ENCODE measurements at places on chromosomes 11 and 22.

DNA sequence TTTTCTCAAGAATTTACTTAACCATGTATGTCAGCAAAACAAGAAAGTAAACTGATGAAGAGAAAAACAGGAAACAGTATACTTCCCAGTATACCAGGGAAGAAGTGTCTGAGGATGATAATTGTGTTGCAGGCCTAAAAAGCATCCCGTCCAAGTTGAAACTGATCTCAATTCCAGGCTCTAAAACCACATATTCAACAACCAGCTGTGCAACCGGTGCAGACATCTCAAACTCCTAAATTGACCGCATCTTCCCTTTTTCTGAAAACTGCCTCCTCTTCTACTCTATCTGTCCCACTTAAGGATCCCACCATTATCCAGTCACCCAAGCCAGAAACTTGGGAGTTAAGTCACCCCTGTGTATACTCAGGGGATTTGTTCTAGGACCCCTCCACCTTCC lies 47.2 kb downstream of the CCDC83 start:
- no peak for DNase-seq

- no peak for DNase-seq
These were observed 883 bp upstream of the AIFM3 start for GRCh38 chr22:20965888-20966855.

DNA sequence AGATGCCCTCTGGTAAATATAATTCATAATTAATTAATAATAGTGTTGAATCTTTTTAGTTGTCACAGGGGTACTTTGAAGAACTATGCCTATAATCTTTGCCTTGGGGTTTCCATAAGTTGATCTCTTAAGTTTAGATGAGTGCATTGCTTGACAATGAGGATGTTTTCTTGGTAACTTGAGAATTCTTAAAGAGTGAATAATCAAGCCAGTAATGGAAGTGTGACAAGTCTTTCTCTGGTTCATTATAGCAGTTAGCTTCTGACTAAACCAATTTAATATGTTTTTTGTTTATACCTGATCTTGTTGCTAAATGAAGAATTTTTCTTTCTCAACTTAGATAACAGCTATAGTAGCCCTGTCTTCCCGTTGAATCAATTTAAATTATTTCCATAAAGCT lies 46.2 kb downstream of the ATXN10 start:
- DNase-seq: no peak

DNA sequence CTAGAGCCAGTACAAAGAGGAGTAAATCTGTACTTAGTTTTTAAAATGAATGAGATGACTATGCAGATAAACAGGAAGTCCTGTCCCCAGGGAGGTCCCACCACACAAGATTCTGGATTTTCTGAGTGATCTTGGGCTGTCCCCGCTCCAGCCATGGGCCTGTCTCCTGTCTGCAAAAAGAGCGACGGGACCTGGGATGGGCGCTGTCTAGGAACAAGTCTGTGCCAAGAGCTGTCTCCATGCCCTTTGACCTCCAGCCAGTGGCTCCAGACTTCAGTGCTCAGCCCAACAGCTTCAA lies 6.0 kb downstream of the CSNK1E start:
- DNase-seq: no peak

GRCh38 chr11:1051356-1052132 lies 15.0 kb upstream of the MUC6 start:
- DNase-seq: no peak

GRCh38 chr11:2425506-2425905 lies 18.8 kb downstream of the TRPM5 start:
- no peak for DNase-seq

DNA sequence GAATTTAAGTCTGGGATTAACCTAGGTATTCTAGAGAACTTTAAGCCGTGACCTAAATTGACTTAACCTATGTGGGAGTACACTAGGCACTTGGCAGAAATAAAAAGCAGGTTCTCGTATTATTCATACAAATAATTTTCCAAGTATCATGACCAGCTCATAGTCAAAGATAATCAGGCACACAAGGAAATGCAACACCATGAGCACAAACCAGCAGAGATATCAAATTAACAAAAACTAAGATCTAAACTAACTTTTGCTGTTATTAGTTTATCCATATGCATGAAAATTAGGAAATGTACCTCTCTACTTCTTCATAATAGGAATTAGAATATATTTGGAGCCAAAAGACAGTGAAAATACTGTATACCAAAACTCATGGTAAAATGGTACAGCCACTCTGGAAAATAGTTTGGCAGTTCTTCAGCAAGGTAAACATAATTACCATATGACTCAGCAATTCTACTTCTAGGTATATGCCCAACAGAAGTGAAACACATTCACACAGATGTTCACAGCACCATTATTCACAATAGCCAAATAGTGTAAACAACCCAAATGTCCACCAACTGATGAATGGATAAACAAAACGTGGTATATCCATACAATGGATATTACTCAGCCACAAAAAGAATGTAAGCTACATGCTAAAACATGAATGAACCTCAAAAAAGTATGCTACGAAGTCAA lies 154.1 kb downstream of the ENTHD1 start:
- DNase-seq: no peak

DNA sequence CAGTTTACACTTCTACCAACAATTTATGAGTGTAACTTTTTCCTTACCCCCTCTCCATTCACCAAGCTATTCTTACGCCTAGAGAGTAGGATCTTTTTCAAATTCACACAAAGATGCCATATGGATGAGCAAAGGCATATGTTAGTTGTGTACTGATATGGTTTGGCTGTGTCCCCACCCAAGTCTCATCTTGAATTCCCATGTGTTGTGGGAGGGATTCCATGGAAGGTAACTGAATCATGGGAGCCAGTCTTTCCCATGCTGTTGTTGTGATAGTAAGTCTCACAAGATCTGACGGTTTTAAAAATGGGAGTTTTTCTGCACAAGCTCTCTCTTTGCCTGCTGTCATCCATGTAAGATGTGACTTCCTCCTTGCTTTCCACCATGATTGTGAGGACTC lies 40.3 kb downstream of the TTC28 start:
- no peak for DNase-seq

- DNase-seq: peak; percentile 62
These were observed 313.7 kb downstream of the MN1 start for GRCh38 chr22:27487600-27488452.

DNA sequence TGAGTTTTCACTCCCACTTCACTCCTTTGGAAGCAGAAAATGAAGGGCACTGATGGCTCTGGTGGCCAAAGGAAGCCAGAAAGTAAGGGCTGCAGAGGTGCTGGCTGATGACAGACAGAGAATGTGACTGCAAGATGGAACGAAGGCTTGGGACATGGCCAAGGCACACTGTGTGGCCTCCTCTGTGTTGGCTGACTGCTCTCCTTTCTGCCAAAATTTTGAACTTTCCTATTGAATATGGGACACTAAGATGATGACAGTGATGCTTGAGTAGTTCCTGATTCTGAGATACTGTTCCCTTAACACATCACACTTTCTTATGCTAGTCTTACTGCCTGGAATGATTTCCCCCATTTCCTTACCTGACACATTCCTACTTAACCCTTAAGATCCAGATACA lies 156.4 kb downstream of the SWAP70 start:
- DNase-seq: no peak

DNA sequence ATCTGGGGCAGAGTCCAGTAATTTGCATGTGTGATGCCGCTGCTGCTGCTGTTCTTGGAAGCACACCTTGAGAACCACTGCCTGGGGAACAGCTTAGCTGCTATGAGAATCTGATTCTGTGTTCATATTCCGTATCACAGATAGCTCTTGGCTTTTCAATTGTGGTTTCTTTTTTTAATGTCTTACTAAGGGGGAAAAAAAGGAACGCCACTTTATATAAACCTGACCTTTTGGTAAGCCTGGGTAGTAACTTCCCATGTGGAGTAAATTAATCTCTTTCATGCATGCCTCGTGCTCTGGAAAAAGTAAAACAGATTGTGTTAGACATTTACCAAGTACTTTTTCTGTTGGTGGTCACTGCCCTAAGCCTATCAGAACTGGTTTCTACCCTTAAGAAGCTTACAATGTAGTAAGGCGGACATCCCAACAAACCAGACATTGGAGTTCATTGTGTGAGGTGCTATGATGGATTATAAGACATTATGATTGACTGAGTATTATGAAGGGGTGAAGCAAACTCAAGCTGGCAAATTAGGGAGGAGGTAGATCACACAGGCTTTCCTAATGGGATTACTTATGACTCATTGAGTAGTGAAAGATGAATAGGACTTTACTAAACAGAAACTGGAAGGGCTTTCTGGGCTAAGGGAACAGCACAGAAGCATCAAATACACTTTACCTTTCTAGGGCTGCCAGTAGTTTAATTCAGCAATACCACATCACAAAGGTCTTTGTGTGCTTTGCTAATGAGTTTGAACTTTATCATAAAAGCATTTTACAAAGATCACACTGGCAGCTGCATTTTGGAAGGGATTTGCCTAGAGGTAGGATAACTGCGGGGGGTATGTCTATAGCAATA lies 64.7 kb downstream of the MAML2 start:
- DNase-seq: no peak

GRCh38 chr22:36816636-36817524 lies at the start of gene PVALB:
Gene PVALB (minus strand): TSS chr22:36817035. CDS start chr22:36817005, 30 bp downstream.
- no peak for DNase-seq

DNA sequence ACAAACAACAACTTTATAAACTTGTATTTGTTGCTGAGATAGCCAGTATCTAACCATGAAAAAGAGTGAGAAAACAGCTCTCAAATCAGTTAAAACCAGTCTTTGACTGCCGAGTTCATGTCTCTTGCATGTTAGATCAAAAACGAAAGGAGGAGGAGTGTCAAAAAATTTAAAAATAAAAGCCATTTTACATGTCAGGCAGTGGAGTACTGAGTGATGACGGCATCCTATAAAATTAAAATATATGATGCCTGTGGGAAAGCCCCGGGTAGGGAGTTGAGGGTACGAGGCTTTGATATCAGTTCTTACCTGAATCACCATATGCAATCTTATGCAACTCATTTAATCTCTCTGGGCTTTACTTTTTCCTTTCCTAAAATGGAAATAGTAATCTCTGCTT lies 117.3 kb downstream of the ETS1 start:
- DNase-seq: no peak

DNA sequence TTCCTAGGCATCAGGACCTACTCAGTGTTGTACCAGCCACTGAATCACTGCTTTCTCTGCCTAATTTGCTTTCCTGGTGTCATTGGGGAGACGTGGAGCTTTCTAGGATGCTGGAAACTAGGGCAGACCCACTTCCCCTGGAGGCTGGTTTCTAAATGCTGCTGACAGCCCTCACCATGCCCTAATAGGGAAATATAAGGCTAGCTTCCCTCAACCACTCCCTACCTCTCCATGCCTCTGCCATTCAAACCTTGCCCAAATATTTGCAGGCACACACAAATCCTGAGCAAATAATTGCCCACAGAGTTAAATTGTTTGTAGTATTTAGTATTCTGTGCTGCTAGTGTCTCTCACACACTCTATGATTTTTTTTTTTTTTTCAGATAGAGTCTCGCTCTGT lies 310.2 kb downstream of the DDX10 start:
- no peak for DNase-seq

DNA sequence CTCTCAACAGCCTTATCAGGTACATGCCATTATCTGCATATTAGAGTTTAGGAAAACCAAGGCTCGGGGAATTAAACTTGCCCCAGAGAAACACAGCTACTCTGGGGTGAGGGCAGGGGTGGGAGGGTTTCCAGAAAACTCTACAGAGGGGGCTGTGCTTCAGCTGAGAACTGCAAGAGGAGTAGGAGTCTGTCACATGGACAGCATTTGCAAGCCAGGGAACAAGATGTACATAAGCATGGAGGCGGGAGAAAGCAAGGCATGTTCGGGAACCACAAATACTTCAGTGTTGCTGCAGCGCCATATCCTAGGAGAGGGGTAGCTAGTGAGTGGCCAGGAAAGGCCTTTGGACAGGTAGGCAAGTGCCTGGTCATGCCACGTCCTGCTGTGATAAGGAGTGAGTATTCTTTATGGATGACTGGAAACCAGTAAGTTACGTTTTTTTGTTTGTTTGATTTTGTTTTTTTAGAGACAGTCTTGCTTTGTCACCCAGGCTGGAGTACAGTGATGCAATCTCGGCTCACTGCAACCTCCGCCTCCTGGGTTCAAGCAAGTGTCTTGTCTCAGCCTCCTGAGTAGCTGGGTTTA lies 57.2 kb downstream of the GRAMD1B start:
- DNase-seq: peak; percentile 37

GRCh38 chr11:64881476-64881875 lies 3.1 kb upstream of the EHD1 start:
- no peak for DNase-seq

DNA sequence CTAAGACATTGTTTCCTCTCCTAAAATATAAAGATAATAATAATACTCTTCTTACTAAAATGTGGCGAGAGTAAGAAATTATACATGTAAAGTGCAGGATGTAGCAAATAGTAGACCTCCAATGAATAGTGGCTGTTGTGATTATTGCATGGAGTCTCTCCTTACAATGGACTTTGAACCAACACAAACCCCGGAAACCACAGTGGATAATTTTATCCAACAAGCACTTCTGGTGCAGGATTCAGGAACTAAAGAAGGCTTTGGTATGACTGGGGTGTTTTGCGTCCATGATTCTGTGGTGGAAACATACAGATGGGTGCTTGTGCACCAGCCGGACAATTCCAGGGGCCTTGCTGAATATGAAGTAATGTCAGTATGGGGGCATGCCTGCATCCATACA lies 146.4 kb upstream of the UBASH3B start:
- DNase-seq: no peak

GRCh38 chr22:48713272-48714205 lies 1114.1 kb downstream of the BRD1 start:
- no peak for DNase-seq

Data from posterior cingulate gyrus (tissue), 11 donors.